ENCODE measurements at places on chromosomes 2 and 18.

GRCh38 chr2:43370705-43371104, 144.3 kb upstream of the ZFP36L2 start:
- DNase-seq = no peak

- DNase-seq = no peak
Measured at GRCh38 chr2:152155209-152155608, 20.4 kb downstream of the STAM2 start.

GRCh38 chr2:55085113-55086040, 35.1 kb upstream of the RTN4 start:
- DNase-seq = no peak

DNA sequence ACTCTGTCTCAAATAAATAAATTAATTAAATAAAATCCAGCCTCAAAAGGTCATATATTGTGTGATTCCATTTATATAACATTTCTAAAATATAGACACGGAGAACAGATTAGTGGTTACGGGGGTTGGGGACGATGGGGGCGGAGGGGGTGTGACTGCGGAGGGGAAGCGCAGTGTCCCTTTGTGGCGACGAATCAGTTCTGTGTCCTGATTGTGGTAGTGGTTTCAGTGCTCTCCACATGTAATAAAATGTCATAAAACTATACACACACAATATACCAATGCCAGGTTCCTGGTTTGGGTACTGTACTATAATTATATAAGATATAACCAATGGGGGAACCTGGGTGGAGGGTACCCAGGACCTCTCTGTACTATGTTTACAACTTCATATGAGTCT, 186.4 kb downstream of the ANAPC1 start:
- DNase-seq = no peak

DNA sequence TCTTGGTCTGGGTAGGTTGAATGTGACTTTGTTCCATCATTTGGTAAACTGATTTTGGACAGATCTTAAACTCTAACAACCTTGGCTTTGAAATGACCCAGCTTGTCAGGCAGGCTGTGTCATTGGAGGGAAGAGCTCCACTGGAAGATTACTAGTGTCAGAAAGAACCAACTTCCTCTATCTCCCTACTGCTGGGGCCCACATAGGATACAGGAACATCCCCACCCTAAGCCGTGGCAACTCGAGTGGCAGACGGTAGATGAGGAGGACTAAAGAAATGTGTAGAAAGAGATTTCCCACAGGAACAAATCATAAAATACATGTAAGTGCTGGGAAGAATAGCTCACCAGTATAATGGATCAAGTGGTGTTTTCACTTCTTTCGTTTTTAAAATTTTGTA, 4.3 kb upstream of the G6PC2 start:
- DNase-seq = no peak

GRCh38 chr2:67836866-67837265, 225.9 kb downstream of the C1D start:
- DNase-seq = no peak

DNA sequence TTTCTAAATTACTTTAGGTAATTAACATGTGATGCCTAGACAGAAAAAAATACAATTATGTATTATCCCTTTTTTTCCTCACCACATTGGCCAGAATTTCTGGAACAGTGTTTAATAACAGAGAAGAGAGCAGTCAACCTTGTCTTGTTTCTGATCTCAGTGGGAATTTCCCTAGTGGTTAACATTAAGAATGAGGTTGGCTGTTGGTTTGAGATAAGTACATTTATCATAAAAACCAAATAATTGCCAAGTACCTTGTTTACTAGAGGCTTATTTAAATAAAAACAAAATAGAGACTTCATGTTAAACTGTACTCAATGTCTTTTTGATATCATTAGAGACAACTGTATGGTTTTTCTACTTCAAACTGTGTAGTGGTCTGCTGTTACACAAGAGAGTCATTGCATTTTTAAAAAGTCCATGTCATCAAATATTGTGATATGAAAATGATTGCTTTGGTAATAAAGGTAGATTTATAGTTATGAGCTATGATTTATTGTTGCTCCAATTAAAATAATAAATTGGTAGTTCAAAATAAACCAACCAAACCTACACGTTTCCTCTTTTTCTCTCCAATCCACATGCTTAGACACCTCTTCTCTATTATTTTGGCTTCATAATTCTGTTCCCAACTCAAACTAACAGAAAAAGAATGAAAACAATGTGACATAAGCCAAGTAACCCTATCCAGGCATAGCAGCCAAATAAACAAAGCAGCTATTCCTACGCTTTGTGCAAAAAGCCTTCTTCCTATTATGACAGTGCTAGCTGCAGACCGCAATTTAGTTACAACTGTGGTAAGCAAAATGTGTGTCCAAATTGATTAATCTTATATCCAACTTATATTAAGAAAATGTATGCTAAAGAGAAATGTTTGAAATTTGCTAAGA, 20.9 kb upstream of the TANK start:
- peak; percentile 29 for DNase-seq

DNA sequence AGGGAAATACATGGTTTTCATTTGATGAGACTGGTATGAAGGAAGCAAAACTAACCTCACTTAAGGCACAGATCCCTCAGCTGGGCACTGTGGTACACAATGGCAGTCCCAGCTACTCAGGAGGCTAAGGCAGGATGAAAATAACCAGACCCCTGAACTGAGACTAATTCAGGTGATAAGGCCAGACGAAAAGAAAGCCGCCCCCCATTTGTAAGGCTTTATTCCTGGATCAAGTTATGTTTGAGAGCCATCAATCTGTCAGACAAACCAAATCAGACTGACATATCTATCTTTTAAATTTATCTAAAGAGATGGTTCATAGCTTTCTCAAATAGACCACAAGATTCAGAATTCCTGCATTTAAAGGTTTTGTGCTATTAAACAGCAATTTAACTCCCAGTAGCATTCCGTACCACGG, 4.1 kb downstream of the SRSF7 start:
- no peak for DNase-seq

DNA sequence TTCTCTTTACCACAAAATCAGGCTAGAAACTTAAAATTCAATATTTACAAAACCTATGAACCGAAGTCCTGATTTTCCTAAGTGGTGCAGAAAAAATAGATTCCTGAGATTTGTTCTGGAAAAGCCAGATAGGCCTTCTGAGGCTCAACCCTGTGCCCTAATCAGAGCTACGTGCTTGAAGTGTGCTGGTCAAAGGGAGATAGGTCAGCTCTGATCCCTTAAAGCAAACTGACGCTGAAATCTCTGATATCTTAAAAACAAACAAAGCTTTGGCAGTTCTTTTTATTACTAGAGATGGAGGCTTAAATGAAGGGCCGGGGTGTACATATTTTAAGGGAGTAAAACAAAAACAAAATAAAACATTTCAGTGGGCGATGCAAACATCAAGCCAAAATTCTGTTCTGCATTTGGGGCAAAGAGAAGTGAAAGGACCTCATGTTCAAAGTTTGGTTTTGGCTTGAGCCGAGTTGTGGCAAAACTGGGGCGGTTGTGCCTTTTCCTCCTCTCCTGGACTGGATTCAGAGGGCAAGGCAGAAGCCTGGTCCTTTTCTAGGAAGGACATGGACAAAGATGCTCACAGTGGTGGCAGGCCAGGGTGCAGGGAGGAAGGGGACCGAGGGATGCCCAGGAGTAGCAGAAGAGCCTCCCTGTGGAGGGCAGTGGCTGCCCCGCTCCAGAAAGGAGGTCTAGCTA, 295.0 kb downstream of the CDCA7 start:
- no peak for DNase-seq

DNA sequence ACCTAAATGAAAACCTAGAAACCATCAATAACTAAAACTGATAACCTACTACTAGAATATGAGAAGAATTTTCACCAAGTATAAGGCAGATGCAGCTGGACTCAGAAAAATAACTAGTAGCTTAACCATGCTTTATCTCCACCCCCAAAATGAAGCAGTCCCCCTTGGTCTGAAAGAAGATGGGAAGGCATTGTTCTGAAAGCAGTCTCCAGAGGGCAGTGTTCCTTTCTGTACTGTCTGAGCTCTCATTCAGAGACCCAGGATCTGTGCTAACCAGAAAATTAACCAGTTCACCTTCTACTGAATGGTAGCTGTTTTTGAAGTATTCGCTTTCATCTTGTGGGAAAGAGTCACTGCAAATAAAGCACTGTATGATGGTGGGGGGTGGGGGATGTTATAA, 273.0 kb downstream of the PDE11A start:
- no peak for DNase-seq

DNA sequence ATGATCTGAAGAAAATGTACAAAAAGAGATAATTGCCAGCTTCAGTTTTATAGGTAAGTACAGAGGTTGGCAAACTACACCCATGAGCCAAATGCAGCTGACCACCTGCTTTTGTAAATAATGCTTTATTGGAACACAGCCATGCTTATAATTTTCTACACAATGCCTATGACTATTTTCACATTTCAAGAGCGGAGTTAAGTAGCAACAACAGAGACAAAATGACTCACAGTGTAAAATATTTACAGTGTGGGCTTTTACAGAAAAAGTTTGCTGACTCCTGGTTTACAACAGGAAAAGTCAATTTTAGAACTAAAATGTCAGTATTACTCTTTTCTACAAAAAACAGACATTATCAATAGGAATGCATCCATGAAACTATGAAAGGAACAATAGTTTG, 26.0 kb downstream of the CWC22 start:
- no peak for DNase-seq

- DNase-seq = no peak
Measured at GRCh38 chr2:219314804-219315468, 5.7 kb upstream of the PTPRN start.

DNA sequence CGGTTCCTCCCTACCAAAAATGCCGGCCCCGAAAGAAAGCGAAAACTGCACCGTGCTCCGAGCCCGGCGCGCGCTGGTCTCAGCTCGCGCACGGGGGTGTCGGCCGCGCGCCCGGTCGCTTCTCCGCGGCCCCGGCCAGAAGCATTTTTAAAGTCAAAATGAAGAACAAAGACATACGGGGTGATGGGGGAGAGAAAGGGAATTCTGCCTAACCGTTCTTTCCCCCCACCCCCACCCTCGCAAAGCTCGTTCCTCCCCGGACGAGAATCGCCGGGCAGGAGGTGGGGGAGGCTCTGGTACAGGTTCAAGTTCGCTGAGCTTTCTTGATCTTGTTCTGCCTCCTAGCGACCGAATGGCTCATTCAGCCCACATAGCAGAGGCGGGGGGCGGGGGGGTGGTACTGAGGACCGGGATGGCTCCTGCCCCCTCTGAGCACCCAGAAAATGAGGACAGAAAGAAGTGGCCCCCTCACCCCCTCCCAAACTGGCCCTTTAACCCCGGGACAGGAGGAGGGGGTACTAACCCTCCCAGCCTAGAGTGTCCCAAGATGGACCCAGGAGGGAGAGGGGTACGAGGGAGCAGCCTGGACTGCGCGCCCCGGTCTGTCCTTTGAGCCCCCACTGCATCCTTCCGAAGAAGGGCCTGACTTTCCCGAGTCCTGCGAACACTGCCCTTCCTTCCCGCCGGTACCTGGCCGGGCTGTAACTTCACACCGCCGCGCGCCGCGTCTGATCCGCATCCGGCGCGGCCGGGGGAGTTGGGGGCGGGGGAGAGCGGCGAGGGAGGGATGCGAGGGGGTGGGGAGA, 3.1 kb downstream of the BCL11A start:
- no peak for DNase-seq

GRCh38 chr18:26809346-26809745, 56.2 kb downstream of the AQP4 start:
- no peak for DNase-seq

DNA sequence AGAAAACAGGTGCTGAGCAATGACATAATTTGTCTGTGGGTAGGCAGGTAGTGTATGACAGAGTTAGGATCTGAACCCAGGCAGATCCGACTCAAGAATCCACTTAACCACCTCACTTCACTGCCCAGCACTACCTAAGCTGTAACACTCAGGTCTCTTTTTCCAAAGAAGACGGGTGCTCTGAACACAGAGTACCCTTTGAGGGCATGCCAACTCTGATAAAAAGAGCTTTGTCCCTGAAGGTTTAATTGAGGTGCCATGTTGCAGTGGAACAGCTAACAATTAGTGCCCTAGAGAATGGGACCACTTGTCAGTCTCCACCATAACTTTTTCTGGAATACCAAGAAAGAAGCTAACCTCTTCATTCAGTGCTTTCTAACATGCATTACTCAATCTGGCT, 11.3 kb downstream of the ABHD3 start:
- DNase-seq = no peak

GRCh38 chr2:12884713-12885282, 168.1 kb downstream of the TRIB2 start:
- DNase-seq = peak; percentile 18

DNA sequence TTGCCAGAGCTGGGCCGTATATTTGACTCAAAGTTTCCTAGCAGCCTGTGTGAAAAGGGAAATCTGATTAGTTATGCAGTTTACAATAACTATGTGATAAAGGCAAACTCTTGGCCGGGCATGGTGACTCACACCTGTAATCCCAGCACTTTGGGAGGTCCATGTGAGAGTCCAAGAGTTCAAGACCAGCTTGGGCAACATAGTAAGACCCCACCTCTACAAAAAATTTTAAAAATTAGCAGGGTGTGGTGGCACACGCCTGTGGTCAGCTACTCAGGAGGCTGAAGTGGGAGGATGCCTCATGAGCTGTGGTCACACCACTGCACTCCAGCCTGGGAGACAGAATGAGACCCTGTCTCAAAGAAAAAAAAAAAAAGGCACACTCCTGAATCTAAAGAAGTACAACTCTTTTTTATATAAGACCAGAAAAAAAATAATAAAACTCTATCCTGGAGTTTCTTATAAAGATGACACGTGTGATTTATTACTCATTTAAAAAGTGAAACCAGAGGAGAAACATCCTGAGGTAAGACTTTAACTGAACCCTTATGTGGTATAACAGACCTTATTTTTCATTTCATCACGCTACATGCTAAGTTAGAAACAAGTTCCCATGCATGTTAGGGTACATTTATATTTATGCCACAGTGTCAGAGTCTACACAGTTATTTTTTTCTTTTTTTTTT, 32.6 kb upstream of the KCMF1 start:
- peak; percentile 31 for DNase-seq

GRCh38 chr18:39346916-39347315, 1781.3 kb upstream of the CELF4 start:
- DNase-seq = no peak

DNA sequence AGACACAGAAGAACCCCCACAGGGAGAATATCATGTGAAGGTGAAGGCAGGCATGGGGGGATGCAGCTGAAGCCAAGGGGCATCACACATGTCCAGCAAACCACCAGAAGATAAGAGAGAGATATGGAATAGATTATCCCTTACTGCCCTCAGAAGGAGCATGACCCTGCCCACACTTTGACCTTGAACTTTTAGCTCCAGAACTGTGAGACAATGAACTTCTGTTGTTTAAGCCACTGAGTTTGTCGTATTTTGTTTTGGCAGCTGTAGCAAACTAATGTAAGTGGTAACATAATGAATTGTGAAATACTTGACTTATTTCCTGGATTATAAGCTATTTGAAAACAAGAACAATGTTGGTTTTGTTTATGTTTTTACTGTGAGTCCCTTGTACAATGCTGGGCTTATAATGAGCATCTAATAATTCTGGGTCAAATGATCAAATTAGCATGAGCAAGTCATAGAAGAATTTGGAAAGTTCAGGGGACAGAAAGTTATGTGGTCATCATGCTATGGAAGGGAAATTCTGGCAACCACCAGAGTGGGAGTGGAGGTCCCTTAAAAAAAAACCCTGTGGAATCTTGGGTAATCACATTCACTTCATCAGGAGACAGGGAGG, 541.0 kb upstream of the KLHL29 start:
- no peak for DNase-seq
